ENCODE measurements at places on chromosomes 16 and 17.

- no peak for DNase-seq
Measured at GRCh38 chr17:1484676-1485422, 7.6 kb downstream of the MYO1C start.

GRCh38 chr16:29820271-29820701, at the start of gene MVP:
TSS of gene MVP (plus strand) at chr16:29820462. CDS start at chr16:29830550, 10,088 bp downstream.
- DNase-seq: peak; percentile 84

GRCh38 chr16:51818342-51818944, 667.4 kb upstream of the SALL1 start:
- no peak for DNase-seq

GRCh38 chr16:71460236-71460635, 1.8 kb downstream of the ZNF23 start:
- no peak for DNase-seq

DNA sequence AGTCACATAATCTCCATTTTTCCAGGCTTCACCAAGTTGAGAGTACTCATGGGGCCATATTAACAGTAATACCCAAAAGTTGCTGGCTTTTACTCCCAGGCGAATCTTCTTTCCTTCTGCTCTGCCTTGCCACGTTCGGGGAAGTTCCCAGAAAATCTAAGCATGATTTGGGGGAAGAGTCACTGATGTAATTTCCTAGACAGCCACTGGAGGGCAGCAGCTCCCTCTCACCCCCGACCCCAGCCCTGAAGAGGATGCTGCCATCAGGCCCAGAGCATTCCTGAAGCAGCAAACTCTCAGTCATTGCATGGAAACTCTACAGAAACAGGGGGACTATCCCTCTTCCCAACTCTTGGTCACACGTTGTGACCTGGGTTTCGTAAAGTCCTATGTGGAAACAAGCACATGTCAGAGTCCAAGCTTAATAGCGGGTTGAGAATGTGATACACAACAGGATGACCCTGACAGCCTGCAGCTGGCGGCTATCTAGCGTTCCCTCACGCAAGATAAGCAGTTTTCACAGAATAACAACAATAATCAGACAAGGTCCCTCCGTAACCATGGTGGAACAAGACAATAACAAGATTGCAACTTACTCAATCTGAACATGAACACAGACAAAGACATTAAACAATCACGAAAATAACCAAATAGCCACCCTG, 43.8 kb upstream of the DHX40 start:
- peak; percentile 85 for DNase-seq

DNA sequence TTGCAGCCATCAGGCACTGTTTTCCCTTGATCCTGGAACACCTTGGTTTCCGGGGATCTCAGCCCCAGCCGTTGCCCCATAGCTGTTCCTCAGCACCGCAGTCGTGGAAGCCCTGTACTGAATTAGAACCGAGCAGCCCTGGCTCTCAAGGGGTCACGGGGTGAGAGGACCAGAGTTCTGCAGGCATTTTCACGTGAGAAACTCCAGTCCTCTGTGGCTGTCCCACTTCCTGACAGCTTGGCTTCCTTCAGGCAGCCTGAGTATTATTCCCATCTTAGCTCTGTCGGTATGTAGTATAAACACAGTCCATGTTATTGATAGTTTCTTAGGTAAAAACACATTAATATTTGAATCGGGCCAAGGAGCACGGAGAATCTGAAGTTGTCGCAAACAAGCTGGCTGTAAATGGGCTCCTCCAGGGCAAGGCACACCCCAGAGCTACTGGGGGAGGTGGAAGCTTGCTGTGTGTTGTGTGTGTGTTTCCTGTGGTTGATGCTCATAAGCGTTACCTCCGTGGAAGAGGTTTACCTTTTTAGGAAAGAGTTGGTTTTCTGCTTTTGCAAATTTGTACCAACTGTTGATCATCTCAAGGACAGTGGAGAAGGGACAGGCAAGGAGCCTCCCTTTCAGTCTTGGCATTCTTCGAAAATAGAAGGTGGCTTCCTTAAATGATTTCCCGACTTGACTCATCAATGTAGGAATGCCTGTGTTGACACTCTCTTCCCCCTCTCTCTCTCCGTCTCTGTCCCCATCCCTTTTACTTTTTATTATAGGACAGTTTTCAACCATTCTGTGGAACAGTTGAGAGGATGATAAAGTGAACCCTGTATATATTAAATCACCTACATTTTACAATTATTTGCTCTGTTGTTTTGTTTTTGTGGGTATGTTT, 208.9 kb upstream of the CHMP6 start:
- no peak for DNase-seq

DNA sequence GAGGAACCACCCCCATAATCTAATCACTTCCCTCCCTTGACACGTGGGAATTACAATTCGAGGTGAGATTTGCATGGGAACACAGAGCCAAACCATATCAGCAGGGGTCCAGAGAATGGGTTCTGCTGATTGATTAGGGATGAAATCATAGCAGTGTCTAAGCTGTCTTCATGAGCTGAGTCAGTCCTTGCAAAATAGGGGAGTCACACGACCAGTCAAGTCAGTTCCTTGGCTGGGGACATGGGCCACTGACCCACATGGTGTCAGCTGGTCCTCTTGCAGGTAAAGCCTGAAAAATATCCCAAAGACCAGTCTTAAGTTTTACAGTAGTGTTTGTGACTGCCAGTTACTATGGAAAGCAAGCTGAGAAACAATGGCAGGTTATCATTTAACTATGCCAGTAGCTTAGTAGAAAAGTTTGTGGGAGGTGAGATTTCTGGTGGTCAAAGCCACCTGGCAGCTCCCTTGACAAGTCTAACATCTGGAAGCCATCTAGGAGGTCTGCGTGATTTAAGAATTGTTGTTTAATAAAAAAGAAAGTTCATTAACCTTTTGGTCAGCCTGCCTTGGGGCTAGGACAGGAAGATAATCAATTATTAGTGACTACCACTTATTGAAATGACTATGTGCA, 15.7 kb upstream of the ATF7IP2 start:
- no peak for DNase-seq

DNA sequence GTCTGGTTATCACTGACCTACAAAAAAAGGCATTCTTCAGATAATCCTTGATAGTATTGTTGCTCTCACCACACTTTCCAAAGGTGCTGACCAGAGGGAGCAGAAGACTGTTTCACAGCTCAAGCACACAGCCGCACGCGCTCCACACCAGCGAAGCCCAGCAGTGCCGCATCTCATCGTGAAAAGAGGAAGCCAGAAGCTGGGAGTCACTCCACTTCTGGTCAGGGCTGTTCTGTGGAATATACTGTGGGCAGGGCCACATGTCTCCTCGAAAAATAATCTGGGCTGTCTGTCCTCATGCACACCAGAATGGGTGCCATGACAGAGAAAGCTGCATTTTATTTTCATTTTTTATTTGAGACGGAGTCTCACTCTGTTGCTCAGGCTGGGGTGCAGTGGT, 7.3 kb upstream of the PRSS36 start:
- DNase-seq: no peak

- no peak for DNase-seq
Measured at GRCh38 chr16:68202091-68202519, 33.8 kb downstream of the ESRP2 start.

GRCh38 chr17:73371836-73372235, 60.0 kb upstream of the CDC42EP4 start:
- no peak for DNase-seq

- DNase-seq: peak; percentile 79
Measured at GRCh38 chr17:42484304-42484703, 25.6 kb downstream of the ATP6V0A1 start.

DNA sequence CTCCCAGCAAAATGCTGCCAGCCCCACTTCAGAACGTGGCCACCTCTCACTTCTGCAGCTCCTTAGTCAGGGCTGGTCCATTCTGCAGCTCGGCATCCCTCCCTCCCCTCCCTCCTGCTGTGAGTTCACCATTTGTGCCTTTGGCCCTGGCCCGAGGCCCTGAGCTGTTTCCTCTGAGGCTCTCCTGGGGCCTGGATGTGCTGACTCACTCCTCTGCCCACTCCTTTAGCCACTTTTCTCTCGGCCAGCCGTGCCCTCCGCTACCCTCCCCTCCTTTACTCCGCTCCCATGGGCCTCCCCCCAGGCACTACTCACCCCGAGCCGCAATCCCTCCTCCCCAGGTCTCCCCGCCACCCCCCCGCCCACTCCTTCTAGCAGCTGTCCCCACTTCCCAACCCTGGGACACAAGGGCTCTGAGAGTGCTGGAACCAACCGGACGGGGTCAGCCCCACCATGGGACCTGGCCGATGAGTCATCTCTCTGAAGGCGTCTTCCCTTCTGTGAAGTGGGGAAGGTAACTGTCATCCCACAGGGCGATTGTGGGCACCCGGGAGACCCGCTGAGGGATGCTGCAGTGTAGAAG, 11.5 kb downstream of the KCNG4 start:
- DNase-seq: no peak

GRCh38 chr17:58335779-58336455, 7.3 kb upstream of the TSPOAP1 start:
- DNase-seq: peak; percentile 82

DNA sequence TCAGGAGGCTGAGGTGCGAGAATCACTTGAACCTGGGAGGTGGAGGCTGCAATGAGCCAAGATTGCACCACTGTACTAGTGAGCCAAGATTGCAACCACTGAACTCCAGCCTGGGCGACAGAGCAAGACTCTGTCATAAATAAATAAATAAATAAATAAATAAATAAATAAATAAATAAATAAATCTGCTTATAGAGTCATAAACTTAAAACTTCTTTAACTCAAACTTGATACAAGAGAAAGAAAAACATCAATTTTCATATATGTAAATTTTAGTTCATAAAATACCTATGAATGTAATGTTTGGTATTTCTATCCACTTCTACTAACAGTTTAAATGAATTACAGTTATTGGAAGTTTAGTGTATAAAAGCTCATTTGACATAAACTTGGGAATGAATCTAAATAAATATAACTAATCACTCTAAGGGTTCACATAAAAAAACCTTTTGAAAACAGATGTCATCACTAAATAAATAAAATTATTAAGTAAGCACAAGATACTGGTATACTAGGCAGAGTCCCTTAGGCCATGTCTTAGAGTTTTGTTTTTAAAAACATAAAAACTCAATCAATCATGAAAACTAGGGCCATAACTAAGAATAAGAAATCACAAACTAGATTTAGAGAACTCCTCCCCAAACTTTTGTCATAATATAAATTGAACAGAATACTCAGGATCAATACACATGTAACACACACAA, 54.1 kb downstream of the SMURF2 start:
- DNase-seq: no peak

- no peak for DNase-seq
Measured at GRCh38 chr17:78996781-78997201, 12.8 kb downstream of the CANT1 start.
